ENCODE measurements at places on chromosomes 5 and 9. TPM values are rescaled to one million over a fixed set of nuclear protein-coding genes. Genes with fewer than 3 reads are reported as not detected.

- no peak for DNase-seq
Measured at GRCh38 chr9:121890746-121891145, 202.4 kb downstream of the TTLL11 start.

DNA sequence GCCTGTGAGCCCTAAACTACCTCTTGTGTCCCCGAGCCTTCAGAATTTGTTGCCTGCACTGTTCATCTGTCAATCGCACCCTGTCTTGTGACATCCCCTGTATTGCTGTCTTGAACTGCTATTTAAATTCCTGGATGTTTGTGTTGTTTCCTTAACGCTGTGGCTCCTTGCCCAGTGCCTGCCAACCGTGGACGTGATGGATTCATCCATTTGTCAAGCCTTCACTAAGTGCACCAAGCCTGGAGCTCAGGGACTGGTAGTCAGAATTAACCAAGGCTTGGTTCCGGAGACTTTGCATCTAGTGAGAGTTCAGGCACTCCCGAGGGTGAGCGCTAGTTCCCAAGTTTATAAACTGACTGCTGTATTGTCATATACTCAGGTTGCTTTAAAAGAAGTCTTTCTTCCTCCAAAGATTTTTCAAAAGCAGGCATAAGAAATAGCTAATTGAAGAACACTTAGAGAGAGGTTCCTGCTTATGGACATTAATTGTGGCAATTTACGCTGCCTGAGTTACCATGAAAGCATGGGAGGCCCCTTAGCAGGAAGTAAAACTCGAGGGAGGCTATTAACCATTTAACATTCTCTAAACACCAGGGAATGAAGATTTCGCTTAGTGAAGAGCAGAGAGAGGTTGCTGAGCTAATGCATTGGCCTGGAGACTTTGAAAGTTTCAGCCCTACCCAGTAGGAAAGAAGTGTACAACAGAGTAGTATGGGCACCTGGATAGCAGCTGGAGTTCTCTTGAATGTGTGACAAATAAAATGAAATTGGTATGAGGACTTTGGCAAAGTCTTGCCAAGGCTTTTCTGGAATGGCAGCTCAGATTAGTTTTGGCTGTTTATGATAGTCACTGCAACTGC lies 29.0 kb downstream of the RGS3 start:
- DNase-seq, result no peak

DNA sequence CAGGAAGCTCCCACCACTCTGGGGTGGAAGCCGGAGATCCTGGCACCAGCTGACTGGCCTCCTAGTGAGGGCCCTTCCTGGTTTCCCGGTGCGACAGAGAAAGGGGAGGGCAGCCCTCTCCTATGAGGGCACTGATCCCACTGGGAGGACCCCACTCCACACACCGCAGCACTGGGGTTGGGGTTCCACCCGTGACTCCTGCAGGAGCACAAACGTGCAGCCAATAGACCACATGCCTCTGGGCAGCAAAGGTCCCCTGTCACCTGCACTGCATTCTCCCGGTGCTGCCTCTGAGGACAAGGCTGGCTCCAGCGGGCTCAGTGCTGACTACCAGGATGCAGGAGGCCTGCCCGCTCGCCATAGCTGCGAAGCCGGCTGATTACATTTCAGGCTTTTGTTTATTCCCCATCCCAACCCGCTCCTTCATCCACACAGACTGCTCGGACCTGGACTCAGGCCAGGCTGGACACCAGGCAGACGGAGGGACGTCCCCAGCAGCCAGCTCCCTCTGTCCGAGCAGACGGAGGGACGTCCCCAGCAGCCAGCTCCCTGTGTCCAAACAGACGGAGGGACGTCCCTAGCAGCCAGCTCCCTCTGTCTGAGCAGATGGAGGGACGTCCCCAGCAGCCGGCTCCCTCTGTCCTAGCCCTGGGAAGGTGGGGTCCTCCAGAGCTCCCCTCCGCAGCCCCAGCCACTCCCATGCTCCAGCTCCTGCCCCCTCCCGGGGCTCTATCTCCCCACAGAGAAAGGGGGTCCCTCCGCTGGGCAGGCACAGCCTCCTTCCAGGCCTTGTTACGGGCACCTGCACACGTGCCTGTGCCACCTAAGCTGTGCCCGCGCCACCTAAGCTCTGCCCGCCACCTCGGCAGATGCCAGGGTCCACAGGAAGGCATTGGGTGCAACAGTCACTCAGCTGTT lies 8.8 kb upstream of the CEP72 start:
- no peak for DNase-seq

DNA sequence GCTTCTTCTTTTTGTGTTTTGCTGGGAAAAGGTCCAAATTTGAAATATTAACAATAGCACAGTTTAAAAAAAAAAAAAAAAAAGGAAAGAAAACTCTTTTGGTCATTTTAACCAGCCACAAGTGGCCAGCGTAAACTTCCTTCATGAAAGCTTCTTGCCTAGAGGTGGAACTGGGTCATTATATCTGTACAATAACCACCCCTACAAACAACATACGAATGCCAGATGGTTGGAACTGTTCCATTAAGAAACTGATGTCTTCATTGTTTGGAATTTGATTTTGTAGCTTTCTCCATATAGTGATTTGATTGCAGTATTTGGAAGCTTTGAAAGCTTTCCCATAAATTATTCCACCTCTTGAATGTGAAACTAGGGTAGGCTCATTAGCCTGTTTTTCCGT lies 18.3 kb upstream of the LPAR1 start:
- DNase-seq, result no peak

DNA sequence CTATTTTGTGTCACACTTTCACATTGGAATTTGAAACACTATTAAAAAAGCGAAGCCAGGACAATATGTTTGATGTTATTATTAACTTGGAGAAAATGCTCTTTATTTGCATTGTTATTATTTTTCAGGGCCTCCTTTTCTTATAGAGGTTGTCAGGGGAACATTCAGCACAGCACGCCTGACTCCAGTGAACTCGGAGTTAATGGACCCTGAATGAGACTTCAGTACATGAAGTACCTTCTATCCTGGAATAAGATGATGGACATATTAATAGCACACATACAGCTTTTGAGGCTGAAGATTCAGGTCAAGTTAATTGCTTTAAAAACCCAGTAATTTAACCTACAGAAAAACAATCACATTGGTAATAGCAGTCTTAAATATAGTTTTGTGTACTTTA lies 652.9 kb downstream of the SEMA5A start:
- peak; percentile 31 for DNase-seq

- no peak for DNase-seq
Measured at GRCh38 chr9:121272401-121272948, 4.5 kb downstream of the GSN start.

- no peak for DNase-seq
Measured at GRCh38 chr5:75496026-75496425, 15.4 kb downstream of the CERT1 start.

- no peak for DNase-seq
Measured at GRCh38 chr5:34450338-34450737, 205.8 kb upstream of the RAI14 start.

DNA sequence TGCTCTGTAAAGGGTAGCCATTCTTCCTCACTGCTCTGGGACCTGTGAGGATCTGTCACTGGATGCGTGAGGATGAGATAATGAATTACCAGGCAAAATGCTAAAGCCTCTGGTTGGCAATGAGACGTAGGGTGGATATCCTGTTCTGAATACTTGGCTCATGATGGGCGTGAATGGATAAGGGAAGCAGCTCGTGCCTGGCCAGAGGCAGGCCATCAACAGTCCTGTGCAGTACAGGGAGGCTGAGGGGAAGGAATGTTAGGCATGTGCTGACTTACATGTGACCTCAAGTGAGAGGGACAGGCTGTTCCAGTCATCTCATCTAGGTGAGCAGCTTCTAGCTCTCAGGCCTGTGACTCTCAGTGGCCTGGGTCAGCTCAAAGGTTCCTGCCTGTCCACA lies 172.8 kb downstream of the CARTPT start:
- peak; percentile 43 for DNase-seq

DNA sequence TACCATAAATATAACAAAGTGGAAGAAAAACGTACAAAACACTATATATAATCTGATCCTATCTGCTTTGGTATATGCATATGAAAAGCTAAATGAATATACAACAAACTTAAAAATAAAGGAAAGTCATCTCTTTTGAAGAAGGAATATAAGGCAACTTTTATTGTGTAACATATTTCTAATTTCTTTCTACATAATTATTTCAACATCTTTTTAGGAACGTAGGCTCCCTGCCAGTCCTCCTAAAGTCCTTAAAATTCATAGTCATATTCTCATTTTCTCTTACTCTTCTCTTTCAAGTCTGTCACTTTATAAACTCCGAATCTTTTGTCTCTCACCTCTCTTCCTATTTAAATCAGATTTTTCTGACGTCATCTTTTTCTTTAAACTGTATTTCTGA lies 9.6 kb downstream of the DEPDC1B start:
- no peak for DNase-seq

GRCh38 chr5:76964060-76964459 lies 11.2 kb downstream of the CRHBP start:
- DNase-seq, result peak; percentile 47

DNA sequence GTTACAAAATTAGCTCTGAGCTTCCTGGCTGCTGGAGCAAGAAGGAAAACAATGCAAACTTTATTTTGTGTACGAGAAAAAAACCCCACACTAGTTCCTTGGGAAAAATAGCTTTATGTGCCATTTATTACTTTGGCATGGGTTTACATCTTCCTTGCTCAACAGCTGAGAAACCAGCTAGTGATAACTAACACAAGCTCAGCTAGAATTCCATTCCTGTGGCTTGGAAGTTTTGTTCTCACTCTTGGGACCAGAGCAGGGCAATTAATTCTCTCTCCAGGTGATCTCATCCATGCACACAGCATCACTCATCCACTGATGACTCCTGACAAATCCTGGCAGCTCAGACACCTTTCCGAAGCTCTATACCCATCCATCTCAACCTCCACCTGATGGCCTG lies 104.1 kb downstream of the CRB2 start:
- no peak for DNase-seq

DNA sequence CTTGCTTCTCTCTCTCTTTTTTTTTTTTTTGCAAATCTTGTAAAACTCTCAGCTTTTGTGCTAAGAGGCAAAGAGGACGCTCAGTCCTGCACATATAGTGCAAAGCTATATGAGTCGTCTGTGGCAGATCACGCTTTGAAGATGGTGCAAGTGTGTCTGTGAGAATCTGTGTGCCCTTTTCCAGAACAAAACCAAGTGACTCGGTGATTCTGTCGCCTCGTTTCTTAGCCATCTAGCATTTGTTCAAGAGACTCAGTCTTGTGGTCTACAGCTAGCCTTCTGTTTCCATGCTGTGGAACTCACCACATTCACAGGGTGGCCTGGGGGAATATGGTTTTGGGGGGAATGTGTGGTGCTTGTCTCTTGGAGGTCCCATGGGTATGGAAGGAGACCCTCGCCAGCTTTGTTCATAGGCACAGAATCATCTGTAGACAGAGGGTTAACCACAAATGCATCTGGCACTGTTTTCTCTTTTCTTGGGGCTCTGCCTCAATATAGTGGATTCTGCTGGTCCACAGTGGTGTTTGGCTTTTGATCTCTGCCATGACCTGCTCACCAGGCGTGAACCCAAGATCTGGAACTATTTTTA lies 82.1 kb downstream of the C9orf152 start:
- no peak for DNase-seq

DNA sequence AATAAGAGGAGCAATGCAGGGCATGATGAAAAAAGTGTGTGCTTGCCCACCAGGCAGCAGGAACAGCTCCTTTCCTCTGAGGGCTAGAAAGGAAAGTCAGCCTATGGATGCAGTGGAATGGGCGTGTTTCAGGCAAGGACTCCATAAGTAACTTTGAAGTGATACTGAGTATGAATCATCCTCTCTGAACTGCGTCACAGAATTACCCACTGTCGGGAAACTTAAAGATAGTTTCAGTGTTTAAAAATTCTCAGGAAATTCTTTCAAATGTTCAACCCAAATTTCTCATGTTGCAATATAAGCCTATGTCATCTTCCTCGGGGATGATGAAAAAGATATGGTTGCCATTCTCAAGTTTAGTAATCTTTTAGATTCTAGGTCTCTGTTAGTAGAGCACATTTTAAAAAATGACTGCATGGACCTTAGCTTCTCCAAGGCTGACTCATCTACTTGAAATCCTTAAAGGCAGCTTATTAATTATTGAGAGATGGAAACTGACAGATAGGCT lies 27.7 kb downstream of the PTCD2 start:
- DNase-seq, result no peak

SLC22A4 gene
- 7.6 TPM for polyA plus RNA-seq

SVEP1 gene
- polyA plus RNA-seq, result 1.1 TPM

F12 gene
- 3.1 TPM for polyA plus RNA-seq

MOCS2 gene
- 168 TPM for polyA plus RNA-seq

ATP10B gene
- polyA plus RNA-seq, result not detected

SLC45A2 gene
- polyA plus RNA-seq, result 0.22 TPM
